M059J (cell line): ENCODE measurements at places on chromosomes 1 and 21. TPM values are rescaled to one million over a fixed set of nuclear protein-coding genes. Genes with fewer than 3 reads are reported as not detected.

DNA sequence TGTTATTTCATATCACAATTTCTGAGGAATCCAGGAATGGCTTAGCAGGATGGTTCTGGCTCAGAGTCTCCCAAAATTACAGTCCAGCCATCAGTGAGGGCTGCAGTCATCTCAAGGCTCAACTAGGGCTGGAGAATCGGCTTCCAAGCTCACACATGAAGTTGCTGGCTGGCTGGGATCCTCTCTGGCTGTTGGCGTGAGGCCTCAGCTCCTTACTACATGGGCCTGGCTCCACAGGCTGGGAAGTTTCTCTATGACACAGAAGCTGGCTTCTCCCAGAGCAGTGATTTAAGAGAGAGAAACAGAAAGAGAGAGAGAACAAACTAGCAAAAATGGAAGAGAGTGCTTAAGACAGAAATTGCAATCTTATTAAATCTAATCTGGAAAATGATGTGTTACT, 38.8 kb upstream of the RGS8 start:
- DNase-seq = no peak

GRCh38 chr1:39652105-39652504, 12.7 kb upstream of the HEYL start:
- no peak for DNase-seq

DNA sequence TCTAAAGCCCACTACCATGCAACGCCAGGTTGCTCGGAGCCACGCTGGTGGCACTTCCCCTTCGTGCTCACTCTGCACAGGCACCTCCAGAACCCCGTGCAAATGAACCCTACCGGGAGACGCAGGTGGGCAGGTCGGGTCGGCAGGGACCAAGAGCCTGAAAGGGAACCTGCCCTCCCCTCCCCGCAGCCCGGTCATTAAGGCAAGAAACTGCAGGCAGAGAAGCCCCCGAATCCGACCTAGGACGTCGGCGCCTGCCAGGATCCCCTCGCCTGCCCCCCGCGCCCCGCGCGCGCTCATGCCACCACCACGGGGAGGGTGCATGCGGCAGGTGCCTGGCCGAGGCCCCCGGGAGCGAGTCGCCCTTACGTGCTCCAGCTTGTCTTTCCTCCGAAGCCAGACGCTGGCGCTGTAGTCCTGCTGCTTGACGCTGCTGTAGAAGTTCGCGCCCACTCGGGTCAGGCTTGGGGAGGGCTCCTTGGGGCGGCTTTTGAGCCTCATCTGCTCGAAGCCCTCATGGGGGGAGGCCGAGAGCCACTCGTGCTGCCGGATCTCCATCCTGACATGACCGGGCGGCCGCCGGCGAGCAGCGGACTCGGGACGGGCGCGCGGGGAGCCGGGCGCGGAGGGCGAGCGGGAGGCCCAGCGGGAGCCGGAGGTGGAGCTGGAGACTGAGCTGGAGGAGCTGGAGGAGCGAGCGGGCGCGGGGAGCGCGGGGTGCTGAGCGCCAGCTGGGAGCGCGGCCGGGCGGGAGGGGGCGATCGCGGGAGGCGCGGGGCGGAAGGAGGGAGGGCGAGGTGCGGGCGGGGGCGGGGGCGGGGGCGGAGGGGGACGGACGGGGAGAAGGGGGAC, 552 bp downstream of the PLD5 start:
- DNase-seq = peak; percentile 21

DNA sequence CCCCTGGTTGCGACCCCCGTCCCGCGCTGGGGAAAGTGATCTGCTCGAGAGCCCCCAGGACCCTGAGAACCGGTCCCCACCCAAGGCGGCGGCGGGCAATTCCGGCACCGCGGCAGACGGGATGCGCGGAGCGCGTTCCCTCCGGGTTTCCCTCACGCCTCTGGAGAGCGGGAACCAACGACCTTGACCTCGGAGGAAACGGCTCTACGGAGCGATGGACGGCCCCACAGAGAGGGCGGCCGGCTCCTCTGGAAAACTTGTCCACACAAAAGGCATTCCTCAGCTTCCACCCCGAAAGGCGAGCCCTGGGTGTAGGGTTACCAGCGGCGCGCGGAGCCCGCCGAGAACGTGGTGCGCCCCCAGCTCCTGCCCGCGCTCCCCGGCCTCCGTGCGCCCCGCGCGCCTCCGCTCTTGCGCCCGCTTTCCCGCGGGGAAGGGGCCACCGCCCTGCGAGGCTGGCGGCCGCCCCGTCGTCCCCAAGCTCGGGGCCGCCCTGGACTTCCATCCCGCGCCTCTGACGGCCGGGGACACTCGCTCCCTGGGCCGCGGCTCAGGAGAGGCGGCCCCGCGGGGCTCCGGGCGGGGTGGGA, 391 bp upstream of the KIAA1614 start:
- DNase-seq = peak; percentile 52

DNA sequence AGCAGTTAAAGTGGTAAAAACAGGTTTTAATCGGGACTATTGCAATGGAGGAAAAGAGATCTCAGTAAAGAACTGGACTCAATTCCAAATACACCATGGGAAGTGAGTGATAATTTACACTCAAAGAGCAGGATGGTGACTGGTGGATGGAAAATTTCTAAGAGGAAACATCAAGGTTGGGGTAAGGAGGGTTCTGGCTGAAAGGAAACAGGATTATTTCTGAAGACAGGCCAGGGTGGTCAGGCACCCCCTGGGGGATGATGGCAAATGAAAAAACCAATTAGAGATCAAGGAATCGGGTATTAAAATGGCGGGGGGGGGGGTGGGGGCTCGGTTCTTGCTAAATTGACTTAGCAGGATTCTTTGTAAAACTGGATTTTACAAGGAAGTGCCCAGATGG, 12.3 kb upstream of the HSD11B1 start:
- DNase-seq = peak; percentile 32

Gene EXO5
- total RNA-seq = 13.8 and 15.9 TPM in 2 replicates

Gene FAM3B
- total RNA-seq = 0.52 TPM in 1 of 2 replicates, not detected in the other
